Caco-2 (cell line): ENCODE measurements at places on chromosomes 6 and 20. TPM values are rescaled to one million over a fixed set of nuclear protein-coding genes. Genes with fewer than 3 reads are reported as not detected.

- no peaks in the 10 kb centered on the region for H3K27me3 ChIP-seq
- no peaks in the 10 kb centered on the region for H3K36me3 ChIP-seq
- H3K27ac ChIP-seq = no peak overlapping the region
- DNase-seq = no peak
- H3K4me3 ChIP-seq = no peak overlapping the region
Observed at GRCh38 chr6:140095532-140095931, 721.1 kb upstream of the CITED2 start.

DNA sequence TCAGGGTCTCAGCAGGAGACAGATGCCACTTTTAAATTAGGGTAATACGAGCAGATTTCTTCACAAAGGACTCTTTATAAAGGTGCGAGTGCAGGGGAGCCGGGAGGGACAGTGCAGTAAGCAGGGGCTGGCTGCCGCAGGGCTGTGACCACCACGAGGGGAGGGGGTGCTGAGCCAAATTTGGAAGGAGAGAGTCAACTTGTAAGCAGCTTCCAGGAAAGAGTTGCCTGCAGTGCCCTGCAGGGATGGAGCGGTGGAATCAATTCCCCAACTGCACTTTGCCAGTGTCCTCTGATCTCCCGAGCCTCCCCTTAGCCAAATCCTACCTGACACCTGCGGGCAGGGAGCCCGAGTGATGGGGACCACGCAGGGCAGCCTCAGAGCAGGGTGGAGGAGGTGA, 13.9 kb upstream of the CCDC167 start:
- H3K27ac ChIP-seq = peak overlapping the region; percentile 86
- no peaks in the 10 kb centered on the region for H3K27me3 ChIP-seq
- DNase-seq = no peak
- peaks cover 63% of the 10 kb centered on the region for H3K4me1 ChIP-seq

GRCh38 chr6:3912361-3913076, 63.3 kb downstream of the FAM50B start:
- H3K4me1 ChIP-seq = peaks cover 51% of the 10 kb centered on the region
- DNase-seq = no peak
- H3K27ac ChIP-seq = peak overlapping the region; percentile 75
- H3K36me3 ChIP-seq = no peaks in the 10 kb centered on the region; the same call in 1 of the 2 replicates

GRCh38 chr6:133128191-133128590, 113.0 kb upstream of the EYA4 start:
- no peak overlapping the region for H3K4me3 ChIP-seq
- H3K27me3 ChIP-seq = no peaks in the 10 kb centered on the region
- no peak for DNase-seq

DNA sequence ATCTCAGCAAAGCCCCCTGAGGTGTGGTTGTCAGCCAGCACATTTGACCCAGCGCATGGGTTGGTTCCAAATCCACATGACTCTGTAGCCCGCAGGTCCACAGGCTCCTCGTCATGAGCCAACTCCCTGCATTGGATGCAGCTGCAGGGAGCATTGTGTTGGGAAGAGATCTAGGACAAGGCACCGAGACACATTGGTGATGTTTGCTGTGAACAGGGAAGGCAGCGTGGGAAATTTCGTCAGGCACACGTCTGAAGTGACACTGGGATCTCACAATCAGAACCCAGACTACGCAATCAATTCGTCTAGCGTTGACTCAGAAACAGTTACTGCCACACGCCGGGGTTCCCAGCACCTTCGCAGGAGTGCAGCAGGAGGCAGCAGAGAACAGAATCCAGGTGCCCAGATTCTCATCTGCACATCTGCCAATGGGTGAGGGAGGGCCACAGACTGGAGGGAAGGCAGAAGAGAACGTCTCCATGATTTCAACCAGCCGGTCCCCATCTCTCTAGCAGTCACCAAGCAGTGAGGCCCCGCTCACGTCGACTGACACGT, 177.0 kb downstream of the TTLL2 start:
- H3K27me3 ChIP-seq = no peaks in the 10 kb centered on the region
- no peak overlapping the region for H3K27ac ChIP-seq
- peak; percentile 59 for DNase-seq

- no peak for DNase-seq
- H3K27me3 ChIP-seq = no peaks in the 10 kb centered on the region
- H3K4me3 ChIP-seq = no peak overlapping the region
- H3K36me3 ChIP-seq = no peaks in the 10 kb centered on the region
Observed at GRCh38 chr20:10799735-10800134, 125.9 kb upstream of the JAG1 start.

DNA sequence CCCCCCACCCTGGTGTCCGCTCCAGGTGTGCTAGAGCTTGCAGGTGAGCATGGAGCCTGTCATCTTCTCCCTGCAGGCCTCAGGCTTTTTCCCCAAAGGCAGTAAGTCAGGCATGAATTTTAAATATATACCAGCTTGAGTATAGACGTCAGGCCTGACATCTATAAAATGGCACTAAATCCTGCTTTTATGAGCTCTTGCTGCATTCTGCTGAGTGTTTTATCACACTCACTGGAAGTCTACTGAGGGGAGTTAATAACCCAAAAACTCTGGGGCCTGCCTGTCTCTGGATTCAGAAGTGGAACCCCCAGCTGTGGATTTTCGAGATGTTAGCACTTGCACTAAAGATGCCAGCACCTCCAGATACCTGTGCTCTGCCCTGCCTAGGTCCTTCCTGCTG, 133.4 kb upstream of the TOP1 start:
- no peak overlapping the region for H3K4me3 ChIP-seq
- no peak for DNase-seq
- no peaks in the 10 kb centered on the region for H3K4me1 ChIP-seq

DNA sequence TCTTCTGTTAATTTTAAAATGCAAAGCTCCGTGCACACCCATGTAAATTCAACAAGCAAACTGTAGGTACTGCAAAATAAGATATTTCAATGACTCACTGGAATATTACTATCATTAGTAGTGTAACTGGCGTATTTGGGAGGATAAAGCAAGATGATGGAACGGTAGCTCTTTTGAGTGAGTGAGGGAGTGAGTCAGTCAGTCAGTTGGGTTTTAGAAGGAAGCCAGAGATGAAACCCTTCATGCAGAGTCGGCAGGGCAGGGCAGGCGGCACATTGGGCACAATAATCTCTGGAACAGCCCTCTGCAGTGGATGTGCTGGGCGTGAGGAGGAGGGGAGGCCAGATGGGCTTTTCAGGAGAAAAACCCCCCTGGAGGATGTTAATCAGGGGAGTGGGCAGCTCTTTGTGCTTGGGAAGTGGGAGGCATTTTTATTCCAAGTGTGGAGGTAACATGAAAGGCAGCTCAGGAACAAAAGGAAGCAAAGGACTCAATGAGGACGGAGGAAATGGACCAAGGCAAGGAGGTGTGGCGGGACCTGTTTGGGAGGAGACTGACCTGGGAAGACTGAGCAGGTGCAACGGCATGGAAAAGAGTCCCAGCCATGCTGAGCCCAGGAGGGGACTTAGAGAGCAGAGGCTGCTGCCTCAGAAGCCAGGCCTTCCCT, 171.2 kb downstream of the ZDHHC14 start:
- no peak overlapping the region for H3K4me3 ChIP-seq
- peaks cover 4% of the 10 kb centered on the region; the same call in 1 of the 2 replicates for H3K4me1 ChIP-seq
- no peak for DNase-seq
- no peaks in the 10 kb centered on the region for H3K36me3 ChIP-seq

- H3K27ac ChIP-seq = no peak overlapping the region
- H3K4me3 ChIP-seq = no peak overlapping the region
- H3K4me1 ChIP-seq = no peaks in the 10 kb centered on the region
- H3K27me3 ChIP-seq = no peaks in the 10 kb centered on the region; the same call in 1 of the 2 replicates
Observed at GRCh38 chr6:147678253-147678652, 169.8 kb downstream of the SAMD5 start.

GRCh38 chr6:36443471-36444428, 950 bp downstream of the KCTD20 start:
- H3K4me3 ChIP-seq = peak overlapping the region; percentile 82

DNA sequence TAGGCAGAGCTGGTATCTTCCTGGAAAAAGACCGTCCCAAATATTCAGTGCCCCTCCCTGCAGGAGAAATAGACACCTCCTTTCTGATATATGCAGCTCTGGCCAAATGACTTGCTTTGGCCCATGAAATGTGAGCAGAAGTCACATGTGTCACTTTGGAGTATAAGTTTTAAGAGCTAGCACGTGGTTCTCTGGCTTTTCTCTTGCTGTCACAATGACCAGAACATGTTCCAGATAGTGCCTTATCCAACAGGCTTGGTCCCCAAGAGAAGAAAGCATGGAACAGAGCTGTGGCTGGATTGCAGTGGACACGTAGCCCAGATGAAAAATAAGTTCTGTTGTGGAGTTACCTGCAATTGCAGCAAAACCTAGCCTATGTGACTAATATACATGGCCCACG, 40.4 kb downstream of the UNC5CL start:
- no peaks in the 10 kb centered on the region for H3K27me3 ChIP-seq
- no peak for DNase-seq
- peaks cover 48% of the 10 kb centered on the region for H3K4me1 ChIP-seq
- H3K4me3 ChIP-seq = no peak overlapping the region
- H3K36me3 ChIP-seq = no peaks in the 10 kb centered on the region
- peak overlapping the region; percentile 99 for H3K27ac ChIP-seq

DNA sequence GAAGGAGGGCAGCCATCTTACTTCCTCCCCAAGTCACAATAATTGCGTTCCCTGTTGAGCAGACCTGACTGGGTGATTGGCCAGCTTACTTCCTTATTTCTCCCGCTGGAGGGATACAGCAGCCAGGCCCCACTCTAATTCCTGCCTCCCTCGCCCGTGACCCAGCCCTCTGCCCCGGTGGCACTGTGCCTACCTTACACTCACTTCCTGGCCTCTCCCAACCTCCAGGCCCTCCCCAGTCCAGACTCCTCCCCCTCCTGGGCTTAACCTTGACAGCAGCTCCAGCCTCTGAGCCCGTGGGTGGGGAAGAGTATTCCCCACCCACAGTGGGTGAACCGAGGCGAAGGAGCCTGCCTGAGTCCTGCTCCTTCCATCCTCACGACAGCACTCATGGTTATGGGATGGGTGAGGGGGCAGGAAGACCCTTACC, 3.0 kb downstream of the BAK1 start:
- no peaks in the 10 kb centered on the region for H3K27me3 ChIP-seq
- no peak for DNase-seq
- peaks cover 10% of the 10 kb centered on the region for H3K4me1 ChIP-seq
- no peak overlapping the region for H3K27ac ChIP-seq

DNA sequence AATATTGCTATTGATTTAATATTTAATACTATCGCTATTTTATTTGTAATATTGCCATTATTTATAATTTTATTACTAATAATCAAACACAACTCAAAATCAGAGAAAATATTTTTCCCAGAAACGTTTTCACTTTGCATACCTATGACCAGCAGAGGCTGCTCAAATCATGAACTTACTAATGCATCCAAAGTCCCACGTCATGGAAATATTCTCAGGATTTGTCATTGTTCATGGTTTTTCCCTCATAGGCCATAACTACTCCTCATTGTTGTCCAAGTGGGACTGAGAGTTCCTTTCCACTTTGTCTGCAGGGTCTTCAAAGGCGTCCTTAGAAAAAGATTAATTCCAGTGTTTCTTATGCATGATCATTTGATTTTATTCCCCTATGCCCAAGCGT, 344.8 kb downstream of the THBS2 start:
- no peak for DNase-seq
- no peaks in the 10 kb centered on the region for H3K36me3 ChIP-seq
- no peak overlapping the region for H3K27ac ChIP-seq

- DNase-seq = peak; percentile 32
- peaks cover 13% of the 10 kb centered on the region for H3K4me1 ChIP-seq
- H3K36me3 ChIP-seq = no peaks in the 10 kb centered on the region
- H3K27me3 ChIP-seq = no peaks in the 10 kb centered on the region
Observed at GRCh38 chr6:128487055-128487454, 33.3 kb downstream of the PTPRK start.

GRCh38 chr6:121549736-121550135, 114.3 kb downstream of the GJA1 start:
- no peaks in the 10 kb centered on the region for H3K36me3 ChIP-seq
- no peaks in the 10 kb centered on the region for H3K27me3 ChIP-seq
- no peak overlapping the region for H3K27ac ChIP-seq
- no peaks in the 10 kb centered on the region for H3K4me1 ChIP-seq
- H3K4me3 ChIP-seq = no peak overlapping the region

DNA sequence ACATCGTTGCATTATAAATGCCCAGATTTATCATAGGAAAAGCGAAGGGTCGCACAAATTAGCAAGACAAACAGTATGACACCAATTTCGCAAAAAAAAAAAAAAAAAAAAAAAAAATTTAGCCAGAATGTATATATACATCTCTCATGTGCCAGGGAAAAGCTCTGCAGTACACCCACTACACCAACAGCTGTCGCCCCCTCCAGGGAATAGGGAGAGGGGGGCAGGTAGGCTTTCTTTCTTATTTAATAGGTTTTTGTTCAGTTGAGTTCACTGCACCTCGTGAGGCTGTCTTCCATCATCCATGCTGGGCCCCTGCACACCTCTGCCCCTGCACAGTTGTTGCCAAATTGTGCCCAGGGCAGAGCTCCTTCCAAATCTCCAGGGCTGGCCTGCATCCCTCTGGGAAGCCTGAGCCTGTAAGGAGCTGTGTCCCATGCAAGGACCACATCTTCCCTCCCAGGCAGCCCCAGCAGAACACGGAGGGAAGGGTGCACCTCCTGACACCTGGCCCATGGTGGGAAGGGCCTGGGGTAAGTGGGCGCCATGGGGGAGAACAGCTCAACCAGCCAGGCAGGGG, 85.4 kb downstream of the NINL start:
- DNase-seq = no peak
- no peaks in the 10 kb centered on the region for H3K27me3 ChIP-seq
- no peak overlapping the region for H3K4me3 ChIP-seq
- no peaks in the 10 kb centered on the region for H3K36me3 ChIP-seq
- no peaks in the 10 kb centered on the region for H3K4me1 ChIP-seq

DNA sequence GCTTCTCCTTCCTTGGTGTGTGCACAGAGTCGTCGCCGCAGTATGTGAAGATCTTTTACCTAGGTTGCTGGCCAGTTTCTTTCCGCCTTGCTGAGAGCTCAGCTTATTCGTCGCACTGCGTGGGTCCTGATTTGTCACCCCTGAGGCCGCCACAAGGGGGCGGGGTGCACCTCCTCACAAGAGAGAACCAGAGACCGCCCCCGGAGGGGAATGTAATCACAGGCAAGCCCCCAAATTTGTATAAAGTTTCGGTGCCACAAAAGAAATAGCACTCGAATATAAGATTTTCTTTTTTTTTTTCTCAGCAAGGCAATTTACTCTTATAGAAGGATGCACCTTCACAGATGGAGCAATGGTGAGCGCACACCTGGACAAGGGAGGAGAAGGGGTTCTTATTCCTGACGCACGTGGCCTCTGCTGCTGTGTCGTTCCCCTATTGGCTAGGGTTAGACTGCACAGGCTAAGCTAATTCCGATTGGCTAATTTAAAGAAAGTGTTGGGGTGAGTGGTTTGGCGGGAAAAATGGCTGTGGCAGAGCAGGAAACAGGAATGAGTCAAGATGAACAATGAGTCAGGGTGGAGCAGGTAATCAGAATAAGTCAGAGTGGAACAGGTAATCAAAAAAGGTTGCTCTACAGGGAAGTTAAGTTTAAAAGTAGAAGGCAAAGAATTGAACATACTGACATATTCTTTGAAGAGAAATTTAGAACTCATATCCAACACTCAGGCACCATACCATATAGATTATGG, 19.5 kb downstream of the NCOA3 start:
- H3K36me3 ChIP-seq = peaks cover 7% of the 10 kb centered on the region
- H3K4me1 ChIP-seq = no peaks in the 10 kb centered on the region
- peak overlapping the region; percentile 4 for H3K27ac ChIP-seq
- H3K4me3 ChIP-seq = no peak overlapping the region
- H3K27me3 ChIP-seq = no peaks in the 10 kb centered on the region

CDH22 gene
- total RNA-seq = 0.11 TPM in 1 of 2 replicates, not detected in the other

WFDC12 gene
- not detected in 2 replicates for total RNA-seq

JPH2 gene
- total RNA-seq = 10.5 and 11.1 TPM in 2 replicates

FNDC11 gene
- total RNA-seq = 0.39 TPM in 1 of 2 replicates, not detected in the other

SASH1 gene
- total RNA-seq = 41.7 and 42.0 TPM in 2 replicates
